ENCODE measurements at places on chromosomes 1 and 21.

GRCh38 chr1:212413902-212414327 is 771 bp downstream of the PACC1 start:
- peaks cover 15% of the 10 kb centered on the region for H3K36me3 ChIP-seq
- H3K27ac ChIP-seq = peak overlapping the region; percentile 71
- peak overlapping the region; percentile 92 for H3K4me3 ChIP-seq
- no peak for DNase-seq
- H3K4me1 ChIP-seq = peaks cover 19% of the 10 kb centered on the region
- no peaks in the 10 kb centered on the region for H3K27me3 ChIP-seq

DNA sequence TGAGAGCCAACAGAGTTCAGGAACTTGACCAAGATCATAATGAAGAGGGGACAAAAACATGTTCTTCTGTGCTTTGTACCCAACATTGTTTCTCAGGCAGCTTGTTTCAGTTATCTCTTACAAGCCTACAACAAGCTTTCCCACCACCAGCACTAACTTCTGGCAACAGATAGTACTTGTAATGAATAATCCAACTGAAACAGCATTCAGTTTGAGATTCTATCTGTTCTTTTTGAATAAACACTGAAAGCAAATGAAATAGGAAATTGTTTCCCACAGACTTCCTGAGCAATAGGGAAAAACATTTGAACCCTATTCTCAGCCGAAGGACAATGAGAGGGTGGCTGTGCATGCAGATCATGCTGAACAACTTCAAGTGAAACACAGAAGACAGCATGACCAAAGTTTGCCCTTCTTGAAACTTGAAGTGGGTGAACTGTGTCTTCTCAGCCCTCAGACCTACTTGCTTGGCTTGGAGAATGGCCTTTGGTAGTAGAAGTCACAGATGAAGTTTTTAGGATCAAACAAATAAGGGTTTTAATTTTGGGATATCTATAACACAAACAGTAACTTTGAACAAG is 11.2 kb upstream of the HOOK1 start:
- H3K36me3 ChIP-seq = no peaks in the 10 kb centered on the region
- H3K27me3 ChIP-seq = peaks cover 4% of the 10 kb centered on the region
- DNase-seq = no peak
- no peak overlapping the region for H3K4me3 ChIP-seq
- no peak overlapping the region for H3K27ac ChIP-seq
- H3K4me1 ChIP-seq = no peaks in the 10 kb centered on the region

GRCh38 chr1:190104961-190105360 is 372.7 kb downstream of the BRINP3 start:
- H3K27ac ChIP-seq = no peak overlapping the region
- H3K4me3 ChIP-seq = no peak overlapping the region
- DNase-seq = no peak
- H3K36me3 ChIP-seq = no peaks in the 10 kb centered on the region
- H3K4me1 ChIP-seq = no peaks in the 10 kb centered on the region

DNA sequence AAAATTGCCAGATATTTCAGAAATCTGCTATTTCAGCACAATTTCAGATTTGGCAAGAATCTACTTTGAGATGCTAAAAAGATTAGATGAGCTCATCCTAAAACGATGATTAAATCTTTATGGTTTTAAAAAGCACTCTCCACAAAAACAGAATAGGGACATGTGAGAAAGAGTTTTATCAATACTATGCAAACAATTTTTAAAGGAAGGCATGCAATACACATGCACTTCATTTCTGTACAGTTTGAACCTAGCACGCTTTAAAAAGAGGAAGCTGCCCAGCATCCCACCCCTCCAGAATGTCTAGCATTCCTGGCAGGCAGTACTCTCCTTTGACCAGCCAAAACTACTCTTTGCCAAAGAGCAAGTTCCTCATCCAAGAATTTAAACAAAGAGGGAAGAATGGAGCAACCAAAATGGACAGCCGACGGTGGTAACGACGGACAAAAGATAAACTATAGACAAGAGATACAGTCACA is 1.3 kb downstream of the ARHGAP29 start:
- H3K36me3 ChIP-seq = no peaks in the 10 kb centered on the region
- H3K4me3 ChIP-seq = no peak overlapping the region
- H3K27me3 ChIP-seq = peaks cover 34% of the 10 kb centered on the region
- DNase-seq = no peak
- H3K4me1 ChIP-seq = peaks cover 10% of the 10 kb centered on the region

GRCh38 chr1:39294531-39294930 is 90.0 kb downstream of the MACF1 start:
- no peak overlapping the region for H3K4me3 ChIP-seq
- H3K36me3 ChIP-seq = peaks cover 69% of the 10 kb centered on the region
- no peak overlapping the region for H3K27ac ChIP-seq
- H3K4me1 ChIP-seq = no peaks in the 10 kb centered on the region
- H3K27me3 ChIP-seq = no peaks in the 10 kb centered on the region

GRCh38 chr1:225860876-225861441 is 21.2 kb downstream of the TMEM63A start:
- no peak for DNase-seq
- no peaks in the 10 kb centered on the region for H3K27me3 ChIP-seq
- no peak overlapping the region for H3K27ac ChIP-seq
- H3K36me3 ChIP-seq = peaks cover 87% of the 10 kb centered on the region

DNA sequence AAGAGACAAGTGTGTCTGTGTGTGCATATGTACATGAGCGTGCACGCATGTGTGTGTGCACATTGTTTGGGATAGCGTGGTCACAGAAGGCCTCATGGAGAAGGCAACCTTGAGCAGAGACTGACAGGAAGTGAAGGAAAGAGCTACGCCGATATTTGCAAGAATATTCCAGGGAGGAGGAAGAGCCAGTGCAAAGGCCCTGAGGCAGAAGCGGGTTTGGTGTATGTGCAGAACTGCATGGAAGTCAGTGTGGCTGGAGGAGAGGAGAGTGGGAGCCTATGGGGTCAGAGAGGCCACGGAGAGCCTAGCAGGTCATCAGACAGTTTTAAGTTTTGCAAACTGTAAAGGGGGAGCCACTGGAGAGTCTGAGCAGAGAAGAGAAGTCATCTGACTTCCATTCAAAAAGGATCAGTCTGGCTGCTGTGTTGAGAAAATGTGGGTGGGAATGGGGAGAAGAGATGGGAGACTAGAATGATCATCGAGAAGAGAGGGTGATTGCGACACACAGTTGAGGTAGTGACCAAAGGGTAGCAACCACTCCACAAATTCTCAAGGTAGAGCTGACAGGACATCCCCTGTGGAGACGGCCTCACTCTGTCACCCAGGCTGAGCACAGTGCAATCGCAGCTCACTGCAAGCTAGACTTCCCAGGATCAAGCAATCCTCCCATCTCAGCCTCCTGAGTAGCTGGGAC is 3.9 kb downstream of the CELA2B start:
- no peaks in the 10 kb centered on the region for H3K27me3 ChIP-seq
- no peak for DNase-seq
- H3K4me1 ChIP-seq = no peaks in the 10 kb centered on the region
- no peak overlapping the region for H3K4me3 ChIP-seq

DNA sequence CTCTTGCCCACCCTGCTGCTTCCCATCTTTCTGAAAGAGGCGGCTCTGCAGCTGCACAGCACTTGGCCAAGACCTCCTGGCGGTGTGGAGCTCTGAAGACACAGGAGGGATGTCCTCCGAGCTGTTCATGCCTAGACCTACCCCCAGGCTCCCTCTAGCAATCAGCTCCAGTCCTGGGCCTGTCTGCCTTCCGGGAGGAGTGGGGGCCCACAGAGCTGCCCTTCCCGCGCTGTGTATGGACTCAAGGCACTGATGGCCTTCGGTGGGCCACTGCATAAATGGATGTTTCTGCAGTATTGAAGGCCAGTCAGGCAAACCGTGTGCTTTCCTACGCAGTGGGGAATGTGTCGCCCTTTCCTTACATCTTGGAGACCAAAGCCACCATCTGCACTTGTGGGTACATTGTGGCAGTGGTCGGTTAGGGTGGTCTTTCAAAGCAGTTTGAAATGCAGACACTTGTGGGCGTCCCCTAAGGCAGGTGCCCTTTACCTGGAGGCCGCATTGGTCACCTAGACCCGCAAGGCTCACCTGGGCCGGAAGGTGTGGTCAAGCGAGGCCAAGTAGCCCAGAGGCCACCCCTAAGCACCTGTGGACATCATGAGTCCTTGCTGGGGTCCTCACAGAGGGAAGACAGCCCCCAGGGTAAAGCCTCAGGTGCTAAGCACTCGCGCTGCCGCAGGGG is 912 bp upstream of the PKNOX1 start:
- H3K4me1 ChIP-seq = peaks cover 25% of the 10 kb centered on the region
- H3K27me3 ChIP-seq = no peaks in the 10 kb centered on the region
- H3K27ac ChIP-seq = peak overlapping the region; percentile 91
- DNase-seq = no peak
- H3K4me3 ChIP-seq = peak overlapping the region; percentile 94

DNA sequence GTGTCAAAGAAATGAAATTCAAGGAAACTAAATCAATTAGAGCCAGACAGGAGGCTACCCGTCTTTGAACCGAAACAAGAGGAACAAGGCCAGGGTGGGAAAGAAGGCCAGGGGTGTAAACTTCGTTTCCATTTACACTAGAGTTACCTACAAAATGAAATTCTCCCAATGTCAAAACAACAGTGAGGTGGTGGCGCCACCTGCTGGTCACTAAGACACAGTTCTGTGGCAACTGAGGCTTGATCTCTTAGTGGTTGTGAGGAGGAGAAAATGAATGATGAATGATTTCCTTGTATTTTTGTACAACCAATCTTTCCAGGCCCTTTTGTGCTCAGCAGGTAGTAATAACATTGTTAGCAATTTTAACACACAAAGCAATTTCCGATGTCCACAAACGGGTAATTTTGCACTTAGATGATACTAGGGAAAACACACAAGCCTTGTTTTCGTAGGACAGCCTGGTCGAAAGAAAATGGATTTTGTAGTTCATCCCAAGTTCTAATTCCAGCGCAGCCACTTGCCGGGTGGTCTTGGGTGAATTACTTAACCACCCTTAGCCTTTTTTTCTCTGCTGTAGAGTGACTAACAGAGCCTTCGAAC is 54.8 kb upstream of the SOD1 start:
- H3K27ac ChIP-seq = no peak overlapping the region
- DNase-seq = peak; percentile 52
- no peak overlapping the region for H3K4me3 ChIP-seq

DNA sequence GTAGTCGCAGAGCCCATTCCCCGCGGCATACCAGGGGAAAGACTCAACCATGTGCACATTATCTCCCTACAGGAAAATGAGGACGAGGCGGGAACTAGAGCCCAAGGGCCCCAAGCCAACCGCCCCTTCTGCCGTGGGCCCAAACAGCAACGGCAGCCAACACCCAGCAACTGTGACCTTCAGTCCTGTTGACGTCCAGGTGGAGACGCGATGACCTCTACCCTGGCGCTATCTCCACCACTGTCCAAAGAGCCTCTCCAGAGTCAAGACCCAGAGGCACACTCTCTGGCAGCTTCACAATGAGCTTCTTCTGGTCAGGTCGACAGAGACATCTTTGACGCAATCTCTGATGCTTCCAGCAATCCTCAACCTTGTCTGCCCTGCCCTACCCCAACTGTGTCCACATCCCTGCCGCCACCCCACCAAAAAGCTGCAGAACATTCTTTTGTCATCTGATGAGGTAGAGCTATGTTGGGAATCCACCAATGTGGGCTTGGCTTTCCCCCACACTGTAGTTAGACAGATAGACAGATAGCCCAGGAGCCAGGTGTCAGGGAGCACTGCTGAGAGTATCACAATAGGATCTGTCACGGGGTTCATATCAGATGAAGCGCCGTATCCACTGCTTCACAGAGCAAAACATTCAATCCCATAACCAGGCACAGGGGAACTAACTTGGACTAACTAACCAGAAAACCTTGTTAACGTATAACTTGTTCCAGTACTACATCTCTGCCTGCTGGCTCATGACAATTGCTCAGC is 37.4 kb upstream of the SRRM1 start:
- no peak for DNase-seq
- H3K4me3 ChIP-seq = no peak overlapping the region
- H3K27me3 ChIP-seq = no peaks in the 10 kb centered on the region
- no peaks in the 10 kb centered on the region for H3K4me1 ChIP-seq
- no peak overlapping the region for H3K27ac ChIP-seq

DNA sequence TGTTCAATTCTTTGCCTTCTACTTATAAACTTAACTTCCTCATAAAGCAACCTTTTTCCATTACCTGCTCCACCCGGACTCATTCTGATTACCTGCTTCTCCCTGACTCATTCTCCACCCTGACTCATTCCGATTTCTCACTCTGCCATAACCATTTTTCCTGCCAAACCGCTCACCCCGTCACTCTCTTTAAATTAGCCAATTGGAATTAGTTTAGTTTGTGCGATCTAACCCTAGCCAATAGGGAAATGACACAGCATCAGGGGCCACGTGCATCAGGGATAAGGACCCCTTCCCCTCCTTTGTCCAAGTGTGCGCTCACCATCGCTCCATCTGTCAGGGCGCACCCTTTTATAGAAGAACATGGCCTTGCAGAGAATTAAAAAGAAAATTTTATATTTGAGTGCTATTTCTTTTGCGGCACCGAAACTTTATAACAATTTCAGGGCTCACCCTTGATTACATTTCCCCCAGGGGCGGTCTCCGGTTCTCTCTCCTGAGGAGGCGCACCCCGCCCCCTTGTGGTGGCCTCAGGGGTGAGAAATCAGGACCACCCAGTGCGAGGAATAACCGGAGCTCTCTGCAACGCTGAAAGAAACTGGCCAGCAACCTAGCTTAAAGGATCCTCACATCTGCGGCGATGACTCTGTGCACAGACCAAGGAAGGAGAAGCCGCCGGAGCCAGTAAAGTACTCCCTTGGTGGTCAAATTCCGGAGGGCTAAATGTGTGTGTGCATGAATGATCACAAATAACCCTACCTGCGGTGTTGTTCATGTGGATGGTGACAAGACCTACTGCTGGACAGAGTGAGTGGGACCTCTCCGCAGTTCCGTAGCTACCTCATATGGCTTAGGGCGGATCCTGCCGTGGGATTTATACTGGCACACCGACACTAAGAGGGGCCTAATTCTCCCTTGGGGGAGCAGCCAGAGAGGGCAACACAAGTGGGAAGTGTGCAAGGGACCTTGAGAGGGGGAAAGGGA is 30.3 kb upstream of the CBR3 start:
- no peak overlapping the region for H3K27ac ChIP-seq
- DNase-seq = peak; percentile 35
- H3K36me3 ChIP-seq = no peaks in the 10 kb centered on the region
- no peak overlapping the region for H3K4me3 ChIP-seq
- peaks cover 8% of the 10 kb centered on the region for H3K27me3 ChIP-seq
- H3K4me1 ChIP-seq = no peaks in the 10 kb centered on the region

- no peak overlapping the region for H3K4me3 ChIP-seq
- no peaks in the 10 kb centered on the region for H3K4me1 ChIP-seq
- H3K27me3 ChIP-seq = no peaks in the 10 kb centered on the region
- no peak for DNase-seq
These were observed 154.0 kb upstream of the KCNK2 start for GRCh38 chr1:214928574-214928973.

DNA sequence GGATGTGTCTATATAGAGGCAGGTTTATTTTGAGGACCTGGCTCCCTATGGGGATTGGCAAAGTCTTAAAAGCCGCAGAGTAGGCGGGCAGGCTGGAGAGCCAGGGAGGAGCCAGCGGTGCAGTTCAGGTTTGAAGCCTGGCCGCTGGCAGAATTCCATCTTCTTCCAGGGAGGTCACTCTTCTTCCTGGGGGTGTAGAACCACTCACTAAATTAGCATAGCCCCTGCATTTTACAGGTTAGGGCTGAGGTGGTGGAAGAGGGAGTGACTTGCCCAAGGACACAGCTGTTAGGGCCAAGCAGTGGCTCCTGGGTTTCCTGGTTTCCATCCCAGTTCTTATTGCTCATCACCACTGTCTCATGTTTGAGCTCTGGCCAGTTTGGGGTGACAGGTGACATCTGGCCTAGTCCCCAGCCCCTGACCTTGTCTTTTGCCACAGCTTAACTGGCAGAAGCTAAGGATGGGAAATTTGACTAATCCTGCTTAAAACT is 1.4 kb downstream of the PINK1 start:
- DNase-seq = no peak
- peak overlapping the region; percentile 68 for H3K27ac ChIP-seq
- H3K36me3 ChIP-seq = peaks cover 4% of the 10 kb centered on the region
- no peaks in the 10 kb centered on the region for H3K27me3 ChIP-seq
- peak overlapping the region; percentile 45 for H3K4me3 ChIP-seq
- H3K4me1 ChIP-seq = peaks cover 16% of the 10 kb centered on the region

Data from CD4-positive, alpha-beta memory T cell (primary cell).